ENCODE measurements at places on chromosomes 4 and X.

GRCh38 chrX:112678831-112679230, 907 bp downstream of the LHFPL1 start:
- DNase-seq: no peak

GRCh38 chr4:17646693-17647092, 32.3 kb downstream of the MED28 start:
- DNase-seq: peak; percentile 9

DNA sequence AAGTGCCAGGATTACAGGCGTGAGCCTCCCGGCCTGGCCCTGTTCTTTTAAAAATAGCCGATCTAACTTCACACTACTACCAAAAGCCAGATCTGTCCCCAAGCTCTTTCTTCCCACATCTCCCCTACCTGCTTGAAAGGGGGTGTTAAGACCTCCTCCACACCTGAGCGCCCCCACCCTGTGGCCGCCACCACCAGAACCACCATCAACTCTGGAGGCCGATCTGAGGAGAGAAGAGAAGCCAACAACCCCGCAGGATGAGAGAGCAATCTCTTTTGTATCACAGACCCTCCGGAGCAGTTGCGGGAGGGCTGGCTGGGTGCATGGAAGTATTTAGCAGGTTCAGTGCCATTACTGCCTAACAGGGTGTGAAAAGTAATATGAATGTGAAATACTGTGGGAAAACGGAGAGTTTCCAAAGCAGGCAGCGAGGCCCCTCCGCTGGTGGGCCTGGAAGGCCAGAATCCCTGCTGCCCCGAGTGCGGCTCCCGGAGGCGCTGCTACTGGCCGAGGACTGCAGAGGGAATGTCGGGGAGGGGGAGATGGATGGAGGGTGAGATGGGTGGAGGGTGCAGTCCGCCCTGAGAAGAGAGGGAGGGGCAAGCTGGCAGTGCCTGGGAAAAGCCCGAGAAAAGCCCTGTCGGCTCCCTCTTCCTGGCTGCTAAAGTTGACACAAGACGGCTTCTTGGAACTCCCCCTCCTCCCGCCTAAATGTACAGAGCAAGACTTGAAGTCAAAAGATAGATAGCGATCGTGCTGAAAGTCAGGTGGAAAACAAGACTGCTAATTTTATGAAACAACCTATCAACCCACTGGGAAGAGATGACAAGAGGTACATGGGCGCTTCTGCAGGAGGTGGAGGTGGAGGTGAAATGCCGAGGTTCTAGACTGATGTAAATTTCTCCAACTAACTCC, 22.3 kb downstream of the HAND2 start:
- no peak for DNase-seq

GRCh38 chr4:131603705-131604104, 1545.4 kb upstream of the PCDH10 start:
- DNase-seq: no peak

- no peak for DNase-seq
These were observed 8.5 kb downstream of the TIFA start for GRCh38 chr4:112277220-112277619.

DNA sequence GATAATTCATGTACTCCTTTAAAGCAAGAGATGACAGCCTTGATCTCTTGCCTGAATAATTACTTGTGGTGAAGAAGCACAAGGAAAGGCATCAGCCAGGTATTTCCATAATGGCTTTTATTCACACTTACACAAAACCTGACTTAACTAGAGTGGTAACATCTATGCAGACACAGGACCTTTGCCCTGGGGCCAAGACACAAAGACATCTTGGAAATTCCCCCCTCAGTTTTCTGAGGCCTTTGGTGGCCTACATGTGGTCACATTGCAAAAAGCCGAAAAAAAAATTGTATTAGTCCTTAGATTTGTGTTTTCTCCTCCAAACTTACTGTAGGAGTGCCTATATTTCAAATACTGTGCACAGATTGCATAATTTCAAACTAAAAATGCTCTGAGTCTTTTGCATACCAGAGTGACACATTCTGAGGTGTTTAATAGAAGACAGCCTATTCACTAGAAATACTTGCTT, 172.4 kb downstream of the PDGFC start:
- peak; percentile 37 for DNase-seq

- DNase-seq: no peak
These were observed 59.7 kb downstream of the AFM start for GRCh38 chr4:73541251-73541650.

DNA sequence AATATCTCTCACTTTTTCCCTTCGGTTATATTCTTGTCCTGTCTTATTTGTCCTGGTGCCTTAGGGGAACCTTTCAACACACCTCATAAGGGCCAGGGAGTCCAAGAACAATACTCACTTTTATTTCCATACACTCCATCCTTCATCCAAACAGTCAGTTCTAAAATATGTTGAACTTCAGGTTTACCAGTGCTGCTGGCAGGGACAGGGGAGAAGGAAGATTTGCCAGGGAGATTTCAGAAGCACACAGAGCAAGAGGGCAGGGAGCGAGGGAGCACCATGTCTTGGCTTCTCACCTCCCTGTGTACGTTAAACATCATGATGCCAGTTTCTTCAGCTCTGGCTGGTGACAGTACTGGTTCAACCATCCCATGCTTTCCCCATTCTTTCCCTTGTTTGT, 631.1 kb upstream of the FAT1 start:
- DNase-seq: no peak

- peak; percentile 78 for DNase-seq
These were observed 137.2 kb upstream of the ARHGEF9 start for GRCh38 chrX:63922221-63922620.

DNA sequence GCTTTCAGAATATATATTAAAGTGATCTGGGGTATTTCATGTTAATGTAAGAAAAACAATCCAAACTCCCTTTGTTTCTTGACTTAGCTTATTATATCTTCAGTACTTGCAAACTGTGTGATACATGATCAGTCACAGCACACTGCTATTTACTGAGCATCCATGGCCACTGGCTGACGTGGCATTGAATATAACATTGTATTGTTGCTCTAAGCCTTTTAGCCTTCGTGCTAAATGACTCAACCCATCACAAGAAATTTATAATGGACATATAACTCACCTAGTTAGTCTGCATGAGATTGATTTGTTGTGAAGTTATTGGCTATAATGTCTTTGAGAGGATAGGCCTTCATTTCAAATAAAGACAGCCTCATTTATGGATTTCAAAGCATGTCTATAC, 642.6 kb downstream of the IL1RAPL1 start:
- peak; percentile 67 for DNase-seq

DNA sequence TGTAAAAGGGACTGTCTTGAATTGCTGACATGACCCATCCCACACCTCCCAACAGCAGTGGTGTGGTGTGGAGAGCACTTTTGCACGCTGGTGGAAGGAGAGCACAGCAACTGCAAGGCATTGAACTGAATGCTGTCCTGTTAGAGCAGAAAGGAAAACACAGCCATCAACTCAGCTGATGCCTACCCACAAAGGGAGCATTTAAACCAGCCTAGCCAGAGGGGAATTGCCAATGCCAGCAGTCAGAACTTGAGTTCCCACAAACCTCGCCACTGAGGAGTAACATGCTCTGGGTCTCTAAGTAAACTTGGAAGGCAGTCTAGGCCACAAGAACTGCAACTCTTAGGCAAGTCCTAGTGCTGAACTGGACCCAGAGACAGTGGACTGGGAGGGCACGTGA, 31.9 kb downstream of the MAGED4 start:
- no peak for DNase-seq

DNA sequence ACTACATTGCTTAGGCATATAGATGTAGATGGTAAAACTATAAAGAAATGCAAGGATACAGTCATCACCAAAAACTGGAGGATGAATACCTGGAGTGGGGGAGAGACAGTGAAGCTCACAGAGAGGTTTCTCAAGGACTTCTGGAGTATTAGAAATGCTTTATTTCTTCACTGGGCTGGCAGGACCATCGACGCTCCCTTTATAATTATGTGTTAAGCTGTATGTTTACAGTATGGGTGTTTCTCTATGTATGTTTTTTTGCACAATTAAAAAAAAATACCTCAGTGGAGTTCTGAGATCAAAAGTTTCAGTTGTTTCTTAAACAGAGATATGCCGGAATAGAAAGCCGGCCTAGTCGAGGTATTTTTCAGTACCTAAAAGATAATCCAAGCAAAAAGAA, 201.3 kb downstream of the NSUN7 start:
- DNase-seq: no peak

DNA sequence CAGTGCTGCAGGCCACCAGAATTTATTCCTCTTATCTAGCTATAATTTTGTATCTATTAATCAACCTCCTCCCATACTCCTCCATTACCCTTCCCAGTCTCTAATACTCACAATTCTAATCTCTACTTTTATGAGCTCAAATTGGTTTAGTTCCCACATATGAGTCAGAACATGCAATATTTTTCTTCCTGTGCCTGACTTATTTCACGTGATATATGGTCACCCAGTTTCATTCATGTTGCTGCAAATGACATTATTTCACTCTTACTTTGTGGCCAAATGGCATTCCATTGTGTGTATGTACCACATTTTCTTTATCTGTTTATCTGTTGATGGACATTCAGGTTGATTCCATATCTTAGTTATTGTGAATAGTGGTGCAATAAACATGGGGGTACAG, 483.5 kb downstream of the ACTRT1 start:
- no peak for DNase-seq

GRCh38 chrX:23670528-23670927, 3.2 kb downstream of the PRDX4 start:
- no peak for DNase-seq

DNA sequence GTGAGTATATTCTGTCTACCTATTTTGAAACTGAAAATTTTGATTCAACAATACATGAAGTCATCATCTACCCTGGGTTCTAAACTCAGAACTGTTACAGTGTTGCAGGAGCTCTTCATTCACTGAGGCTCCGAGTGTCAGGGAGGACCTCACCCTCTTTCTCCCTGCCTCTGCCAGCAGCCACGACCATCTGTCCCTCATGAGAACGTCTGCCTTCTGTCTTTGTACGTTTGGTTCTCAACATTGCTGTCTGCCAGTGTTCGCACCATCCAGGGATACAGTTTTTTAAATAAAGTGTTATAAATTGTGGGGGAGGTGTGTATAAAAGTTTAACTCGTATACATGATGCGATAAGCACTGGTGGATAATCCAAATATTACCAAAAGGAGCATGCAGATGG, 55.5 kb downstream of the TRAPPC11 start:
- DNase-seq: no peak

GRCh38 chr4:182918044-182918607, 940 bp upstream of the DCTD start:
- DNase-seq: no peak

DNA sequence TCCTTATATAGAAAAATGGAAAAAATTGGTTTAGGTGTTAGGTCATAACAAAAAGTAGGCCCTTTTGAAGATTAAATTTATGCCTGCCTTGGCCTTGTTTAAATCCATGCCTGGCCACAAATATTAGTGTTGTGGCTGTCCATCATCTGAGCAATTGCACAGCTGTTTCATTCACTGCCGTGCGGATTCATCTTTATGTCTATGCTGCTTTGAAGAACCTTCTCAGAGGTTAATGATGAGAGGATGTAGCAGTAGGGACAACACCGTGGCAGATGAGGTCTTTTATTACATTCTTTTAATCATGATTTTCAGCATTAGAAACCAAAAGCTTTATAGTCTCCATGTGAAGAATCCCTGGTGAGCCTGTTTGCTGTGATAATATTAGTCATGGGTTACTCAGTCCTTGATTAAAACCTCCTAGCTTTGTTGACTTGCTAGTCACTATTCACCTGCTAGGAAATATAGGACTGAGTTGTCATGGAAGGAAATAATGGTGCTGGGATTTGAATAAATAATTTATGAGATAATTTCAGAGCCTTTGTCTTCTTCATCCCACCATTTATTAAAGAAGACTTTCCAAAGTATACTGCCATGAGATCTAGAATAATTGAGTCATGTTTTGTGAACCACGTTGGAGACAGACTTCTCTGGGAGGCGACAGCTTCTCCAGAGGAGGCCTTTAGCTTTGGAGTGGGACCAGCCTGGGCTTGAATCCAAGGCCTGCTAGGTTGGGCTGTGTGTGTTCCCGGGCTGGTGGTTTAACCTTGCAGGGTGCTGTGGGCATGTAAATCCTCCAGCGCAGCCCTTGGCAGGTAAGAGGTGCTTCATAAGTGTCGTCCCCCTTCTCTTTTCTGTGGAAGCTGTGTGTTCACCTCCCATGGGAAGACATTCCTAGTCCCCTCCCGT, 53.5 kb downstream of the PTTG2 start:
- peak; percentile 57 for DNase-seq

DNA sequence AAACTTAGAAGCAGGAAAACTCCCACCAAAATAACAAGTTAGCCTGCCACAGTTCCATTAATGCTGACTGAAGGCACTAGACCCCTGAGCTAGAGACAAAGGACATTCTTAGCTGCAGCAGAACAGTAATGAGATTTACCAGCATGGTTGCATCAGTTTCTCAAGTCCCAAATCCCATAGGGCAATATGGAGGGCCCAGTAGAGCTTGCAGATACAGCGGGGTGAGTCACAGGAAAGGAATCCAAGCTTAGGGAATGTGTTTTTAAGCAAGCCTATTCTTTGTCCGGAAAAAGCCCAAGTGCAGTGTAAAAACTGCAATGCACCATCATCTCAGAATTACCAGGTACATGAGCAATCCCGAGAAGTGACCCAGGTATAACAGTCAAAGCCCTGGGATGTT, 51.3 kb upstream of the EXOC1L start:
- peak; percentile 78 for DNase-seq

- peak; percentile 7 for DNase-seq
These were observed 1881.7 kb downstream of the ARAP2 start for GRCh38 chr4:34362654-34363053.

DNA sequence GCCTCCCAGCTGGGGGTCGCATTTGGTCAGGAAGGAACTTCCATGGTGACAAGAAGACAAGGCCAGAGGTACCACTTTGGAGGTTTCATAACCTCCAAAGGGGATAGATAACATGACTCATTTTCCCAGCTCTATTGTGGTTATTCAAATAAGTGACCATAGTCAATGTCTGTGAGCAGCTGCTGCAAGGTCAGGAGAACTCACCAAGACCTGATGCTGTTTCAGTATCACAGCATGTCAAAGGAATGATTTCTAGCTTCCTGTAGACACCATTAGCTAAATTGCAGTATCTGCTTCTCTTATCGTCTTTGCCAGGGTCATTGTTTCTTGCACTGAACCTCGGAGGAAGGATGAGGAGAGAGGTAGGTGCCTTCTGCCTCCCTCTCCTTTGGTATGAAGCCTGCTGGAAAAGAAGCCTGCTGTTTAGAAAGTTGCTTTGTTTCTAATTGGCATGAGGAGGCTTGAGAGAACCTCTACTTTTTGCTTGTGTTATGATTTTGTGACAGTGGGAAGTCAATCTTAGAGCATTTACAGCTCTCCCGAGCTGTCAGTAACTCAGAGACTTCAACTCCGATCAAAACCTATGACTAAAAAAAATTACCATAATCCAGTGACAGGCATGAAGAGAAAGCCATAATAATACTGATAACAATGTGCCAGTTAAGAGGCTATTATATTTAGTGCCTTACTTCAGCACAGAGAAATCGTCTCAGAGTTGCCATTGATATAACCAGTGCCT, 38.0 kb upstream of the GATB start:
- peak; percentile 64 for DNase-seq

DNA sequence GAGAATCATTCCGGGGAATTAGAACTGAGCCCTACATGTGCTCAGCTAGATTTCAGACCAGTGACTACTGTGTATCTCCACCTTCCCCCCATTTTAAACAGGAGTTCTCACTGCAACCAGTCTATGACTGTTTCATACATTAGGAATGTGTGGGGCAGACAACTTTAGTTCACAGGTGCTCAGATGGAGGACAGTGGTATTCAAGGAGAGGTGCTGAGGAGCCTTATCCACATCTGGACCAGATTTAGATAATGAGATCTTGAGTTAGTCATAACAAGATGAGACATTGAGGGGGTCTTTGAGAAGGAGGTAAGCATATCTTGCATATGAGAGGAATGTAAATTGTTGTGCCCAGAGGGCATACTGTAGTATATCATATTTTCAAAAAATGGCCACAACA, 32.8 kb upstream of the RELL1 start:
- DNase-seq: peak; percentile 29

Measured in M059J (cell line).